ENCODE measurements at places on chromosomes 16 and 17.

GRCh38 chr17:44906763-44907728 is 7.8 kb upstream of the EFTUD2 start:
- DNase-seq, result no peak

GRCh38 chr16:24135624-24136565 is 120.2 kb upstream of the CACNG3 start:
- DNase-seq, result no peak

GRCh38 chr17:66220079-66220835 is 9.0 kb downstream of the APOH start:
- DNase-seq, result no peak

GRCh38 chr17:50155115-50155819 is 4.8 kb upstream of the PPP1R9B start:
- no peak for DNase-seq

DNA sequence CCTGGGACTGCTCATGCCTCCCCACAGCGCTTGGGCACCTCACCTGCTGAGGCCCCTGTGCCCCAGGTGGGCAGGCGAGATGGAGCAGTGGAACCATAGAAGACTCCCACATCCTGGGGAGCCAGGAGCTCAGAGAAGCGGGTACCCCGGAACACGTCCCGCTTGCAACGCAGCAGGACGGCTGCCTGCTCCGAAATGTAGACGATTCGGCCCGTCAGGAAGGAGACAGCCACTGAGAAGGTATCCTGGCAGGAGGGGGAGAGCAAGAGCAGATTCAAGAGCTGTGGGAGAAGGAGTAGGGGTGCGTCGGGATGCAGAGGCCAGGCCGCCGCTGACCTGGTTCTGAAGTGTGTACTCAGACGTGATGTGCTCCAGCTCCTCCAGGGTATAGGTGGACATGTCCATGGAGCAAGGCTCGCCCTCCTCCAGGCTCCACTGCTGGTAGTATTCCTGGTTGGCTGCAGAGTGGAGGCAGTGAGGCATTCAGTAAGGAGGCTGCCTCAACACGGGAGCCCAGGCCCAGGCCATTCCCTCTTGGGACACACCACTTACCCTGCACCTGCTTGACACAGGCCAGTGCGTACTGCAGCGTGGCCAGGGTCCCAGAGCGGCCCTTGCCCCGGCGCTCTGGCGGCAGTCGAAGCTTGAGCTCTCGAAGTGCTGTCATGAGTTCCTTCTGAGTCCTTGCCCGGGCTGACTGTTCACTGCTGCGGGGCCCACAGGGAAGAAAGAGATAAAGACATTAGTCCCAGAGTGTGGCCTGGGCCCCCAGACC is 2.6 kb downstream of the PER1 start:
- no peak for DNase-seq

DNA sequence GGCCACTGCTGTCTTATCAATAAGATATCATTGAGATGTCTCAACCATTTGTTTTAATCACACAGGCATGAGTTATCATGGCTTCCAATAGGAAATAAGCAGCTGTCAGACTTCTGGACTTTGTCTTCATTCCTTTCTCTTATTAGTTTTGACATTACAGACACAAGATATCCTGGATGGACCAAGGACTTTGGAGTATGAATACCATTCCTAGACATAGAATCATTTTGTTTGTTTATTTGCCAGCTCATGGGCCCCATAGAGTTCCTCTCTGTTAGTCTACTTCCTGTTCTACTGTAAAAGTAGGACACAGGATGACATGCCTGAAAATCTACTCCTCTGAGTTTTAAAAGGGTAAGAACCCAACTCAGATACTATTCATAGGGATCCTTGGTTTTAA is 77.7 kb upstream of the KCNJ16 start:
- DNase-seq, result no peak

DNA sequence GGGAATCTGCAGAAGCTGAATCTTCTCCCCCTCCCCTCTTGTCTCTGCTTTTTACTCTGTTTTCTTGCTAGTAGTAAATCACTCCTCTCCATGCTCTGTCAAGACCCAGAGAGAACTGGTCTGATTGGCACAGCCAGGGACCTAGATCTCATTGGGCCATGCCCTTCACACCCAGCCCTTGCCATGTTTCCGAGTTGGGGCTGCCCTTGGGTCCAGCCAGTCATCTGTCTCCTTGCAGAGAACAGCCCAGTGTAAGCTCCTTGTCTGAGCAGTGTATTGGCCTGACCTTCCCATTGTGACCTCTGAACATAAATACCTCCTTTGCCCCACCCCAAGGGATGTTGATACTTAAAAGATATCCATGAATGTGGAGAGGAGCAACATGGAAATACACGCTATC is 3.9 kb downstream of the MMP15 start:
- DNase-seq, result no peak

- no peak for DNase-seq
Observed at GRCh38 chr16:67539271-67539670, 10.6 kb downstream of the RIPOR1 start.

DNA sequence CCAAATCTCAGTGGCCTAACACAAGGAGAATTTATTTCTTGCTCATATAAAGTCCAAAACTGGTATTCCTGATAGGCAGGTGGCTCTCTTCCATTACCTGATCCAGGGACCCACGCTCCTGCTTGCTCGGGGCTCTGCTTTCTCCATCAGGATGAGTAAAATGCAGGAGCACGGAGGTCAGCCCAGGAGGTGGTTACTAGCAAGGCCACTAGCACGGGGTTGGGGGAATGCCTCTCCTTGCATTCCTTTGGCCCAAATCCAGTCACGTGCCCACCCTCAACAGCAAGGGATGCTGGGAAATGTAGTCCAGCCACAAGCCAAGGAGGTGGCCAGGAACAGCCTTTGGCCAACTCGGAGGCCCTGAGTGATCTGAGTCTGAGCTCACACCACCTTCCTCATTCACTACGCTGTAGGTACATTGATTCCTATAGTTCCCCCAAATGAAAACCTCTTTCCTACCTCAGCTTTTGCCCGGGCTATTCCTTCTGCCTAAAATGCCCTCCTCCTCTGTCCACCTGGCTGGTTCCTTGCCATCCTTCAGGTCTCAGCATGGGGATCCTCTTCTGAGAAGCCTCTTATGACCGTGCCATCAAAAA is 38.3 kb upstream of the HAPSTR1 start:
- DNase-seq, result no peak

GRCh38 chr17:44220213-44221083 is 973 bp upstream of the UBTF start:
- DNase-seq, result no peak

- DNase-seq, result no peak
Observed at GRCh38 chr17:45740553-45741330, 43.4 kb upstream of the CRHR1 start.

DNA sequence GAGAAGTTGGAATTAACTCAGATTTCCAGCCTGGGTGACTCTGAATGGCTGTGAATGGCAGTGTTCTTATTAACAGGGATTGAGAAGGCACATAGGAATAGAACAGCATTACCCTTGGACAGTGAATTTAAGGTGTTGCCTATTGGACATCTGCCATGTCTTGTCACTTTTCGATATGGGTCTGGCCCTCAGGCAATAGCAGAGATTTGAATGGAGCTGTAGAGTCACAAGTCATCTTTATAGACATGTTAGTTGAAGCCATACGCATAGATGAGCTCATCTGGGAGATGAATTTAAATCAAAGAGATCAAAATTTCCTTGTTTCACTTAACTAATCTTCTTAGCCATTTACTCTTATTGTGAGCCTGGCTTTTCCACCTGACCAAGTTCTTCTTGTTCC is 14.9 kb upstream of the DHRS11 start:
- DNase-seq, result no peak

- no peak for DNase-seq
Observed at GRCh38 chr16:1744338-1744840, 27.0 kb downstream of the NME3 start.

- no peak for DNase-seq
Observed at GRCh38 chr17:82097184-82097918, 685 bp downstream of the FASN start.

- DNase-seq, result no peak
Observed at GRCh38 chr17:63171428-63172393, 205.7 kb downstream of the TANC2 start.

DNA sequence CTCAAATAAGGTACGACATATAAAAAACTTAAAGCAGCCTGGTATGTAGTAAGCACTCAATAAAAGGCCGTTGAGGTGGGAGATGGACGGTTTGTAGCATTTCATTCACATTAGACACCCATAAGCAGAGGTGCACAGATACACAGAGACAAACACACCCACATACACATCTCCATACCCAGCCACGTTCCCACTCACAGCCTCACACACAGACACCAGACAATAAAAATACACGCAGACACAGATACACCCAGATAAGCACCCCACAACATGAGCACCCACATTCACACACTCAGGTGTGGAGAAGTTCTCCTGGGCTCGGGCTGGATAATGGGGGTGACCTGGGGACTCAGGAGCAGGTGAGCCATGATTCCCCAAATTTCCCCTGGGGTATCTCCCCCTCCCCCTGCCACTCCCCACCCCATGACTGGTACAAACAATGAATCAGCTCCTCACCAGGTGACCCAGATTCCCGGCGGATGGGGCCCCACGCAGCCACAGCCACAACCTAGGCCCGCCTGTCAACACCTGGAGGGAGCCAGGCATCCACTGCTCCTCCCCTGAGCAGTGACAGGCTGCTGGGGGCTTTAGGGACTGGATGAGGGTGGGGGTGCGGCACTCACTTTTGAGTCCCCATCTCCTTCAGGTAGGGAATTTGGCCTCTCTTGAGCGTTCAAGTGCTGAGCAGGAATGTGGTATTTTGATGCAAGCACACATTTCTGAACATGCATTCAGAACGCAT is 2.7 kb downstream of the DLX3 start:
- DNase-seq, result no peak

- DNase-seq, result no peak
Observed at GRCh38 chr17:3630781-3631180, 5.3 kb downstream of the SHPK start.

DNA sequence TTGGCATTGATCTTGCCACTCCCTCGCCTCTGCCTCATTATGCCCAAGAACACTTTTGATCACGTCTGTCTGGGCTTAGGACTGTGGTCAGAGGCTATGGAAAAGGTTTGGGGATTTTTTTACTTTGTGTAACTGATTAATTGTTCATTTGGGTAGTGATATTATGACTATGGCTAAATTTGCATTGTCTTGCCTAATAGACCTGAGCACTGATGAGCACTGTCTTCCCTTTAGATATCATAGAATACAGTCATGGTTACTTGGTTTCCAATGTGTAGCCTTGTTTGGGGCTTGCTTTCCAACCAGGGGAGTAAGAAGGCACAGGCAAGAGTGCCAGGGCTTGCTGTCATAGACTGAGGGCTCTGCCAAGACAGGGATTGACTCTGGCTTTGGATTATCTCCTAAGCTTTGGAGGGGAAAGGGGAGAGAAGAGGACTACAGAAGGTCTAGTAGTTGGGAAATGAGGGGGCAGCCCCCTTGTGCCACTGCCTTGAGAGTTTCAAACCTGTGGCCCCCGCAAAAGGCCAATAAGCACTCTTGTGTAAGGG is 13.7 kb downstream of the LIMD2 start:
- DNase-seq, result no peak

GRCh38 chr17:42879596-42879985 is 21.0 kb upstream of the G6PC1 start:
- no peak for DNase-seq

- no peak for DNase-seq
Observed at GRCh38 chr17:76841776-76842405, 26.3 kb upstream of the MGAT5B start.

DNA sequence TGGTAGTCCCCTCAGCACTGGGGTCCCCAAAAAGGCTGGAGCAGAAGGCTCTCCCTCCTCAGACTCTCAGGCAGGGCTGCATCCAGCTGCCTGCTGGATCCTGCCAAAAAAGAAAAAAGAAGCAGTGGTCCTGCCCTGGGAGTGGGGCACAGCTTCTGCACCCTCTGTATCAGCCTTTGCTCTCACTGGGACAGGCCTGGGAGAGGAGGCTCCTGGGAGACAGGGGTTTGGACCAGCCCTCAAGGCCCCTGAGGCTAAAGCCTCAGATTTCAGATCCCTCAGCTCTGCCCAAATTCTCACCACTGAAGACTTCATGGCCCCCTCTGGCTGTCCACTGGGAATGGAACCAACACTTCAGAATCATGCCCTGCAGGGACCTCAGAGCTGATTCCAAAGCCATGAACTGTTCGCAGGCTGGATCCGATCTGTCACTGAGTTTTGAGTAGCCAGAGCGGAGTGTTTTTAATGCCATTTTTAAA is 96.9 kb downstream of the C16orf78 start:
- no peak for DNase-seq

DNA sequence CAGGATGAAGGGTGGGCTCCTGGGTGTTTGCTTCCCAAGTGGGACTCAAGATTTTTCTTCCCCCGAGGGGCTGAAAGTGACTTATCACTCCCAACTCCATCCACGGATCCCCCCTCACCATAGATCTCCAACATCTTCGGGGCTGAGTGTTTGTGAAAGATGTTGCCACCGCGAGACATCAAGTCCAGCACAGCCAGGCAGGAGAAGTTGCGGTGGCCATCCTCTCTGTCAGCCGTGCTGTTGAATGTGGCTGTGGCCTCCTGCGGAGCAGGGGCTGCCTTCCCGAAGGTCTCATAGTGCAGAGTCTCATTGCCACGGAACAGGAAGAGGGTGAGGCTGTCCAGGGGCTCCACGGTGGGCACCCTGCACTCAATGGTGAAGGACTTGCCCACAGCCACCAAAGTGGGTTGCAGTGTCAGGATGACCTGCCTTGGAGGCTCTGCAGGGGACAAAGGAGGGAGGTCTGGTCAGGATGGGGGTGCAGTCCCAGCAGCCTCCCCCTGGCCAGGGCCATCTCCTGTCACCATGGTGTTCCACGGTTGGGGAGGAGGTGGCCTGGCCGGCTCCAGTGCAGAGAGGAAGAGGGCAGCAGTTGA is 5.5 kb downstream of the PRR29 start:
- no peak for DNase-seq

GRCh38 chr17:11922638-11923037 is 74.6 kb downstream of the ZNF18 start:
- no peak for DNase-seq

GRCh38 chr16:82943371-82943770 is 316.6 kb downstream of the CDH13 start:
- no peak for DNase-seq

DNA sequence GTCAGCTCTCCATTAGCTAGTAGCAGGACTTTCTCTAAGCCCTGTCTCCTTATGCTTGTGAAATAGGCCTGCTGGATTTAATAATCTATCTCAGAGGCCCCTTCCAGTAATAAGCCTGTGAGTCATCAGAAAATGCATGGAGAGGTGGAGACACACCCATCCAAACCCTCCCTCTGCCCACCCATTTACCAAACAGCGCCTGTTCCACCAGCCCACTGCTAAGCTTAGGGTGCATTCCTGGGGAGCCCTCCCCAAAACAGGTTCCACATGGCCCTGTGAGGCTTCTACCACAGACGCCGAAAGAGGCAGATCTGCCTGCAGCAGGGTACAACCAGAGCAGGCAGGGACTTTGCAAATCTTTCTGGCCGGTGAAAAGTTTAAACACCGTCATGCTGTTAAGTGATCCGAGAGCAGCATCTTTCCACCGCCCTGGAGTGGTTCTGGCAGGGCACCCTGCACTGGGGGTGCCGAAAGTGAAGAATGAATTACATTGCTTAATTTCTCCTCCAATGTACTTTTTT is 99.3 kb downstream of the GAS7 start:
- no peak for DNase-seq

All from activated CD8-positive, alpha-beta memory T cell treated with anti-CD3 and anti-CD28 coated beads for 1 hour (primary cell).